Left ventricle myocardium inferior (tissue), 1 donor: ENCODE measurements at places on chromosomes 13 and 19. TPM values are rescaled to one million over a fixed set of nuclear protein-coding genes. Genes with fewer than 3 reads are reported as not detected.

MIA gene
- total RNA-seq: not detected

NALCN gene
- total RNA-seq: 8.3 TPM

RGL3 gene
- 9.2 TPM for total RNA-seq

ZSCAN22 gene
- 1.8 TPM for total RNA-seq

IFI30 gene
- total RNA-seq: 23.3 TPM

YJEFN3 gene
- 7.8 TPM for total RNA-seq
